Urinary bladder (tissue), 4 donors: ENCODE measurements at places on chromosomes 6 and 20. TPM values are rescaled to one million over a fixed set of nuclear protein-coding genes. Genes with fewer than 3 reads are reported as not detected.

Gene AP5S1
- polyA plus RNA-seq, result 9.2 TPM

Gene VSTM2L
- 1.6 TPM for polyA plus RNA-seq

Gene SMOC2
- 176 TPM for polyA plus RNA-seq

Gene KCNQ2
- polyA plus RNA-seq, result 0.14 TPM

Gene LHFPL5
- polyA plus RNA-seq, result not detected

Gene MROH8
- 1.8 TPM for polyA plus RNA-seq

Gene TAGAP
- 3.5 TPM for polyA plus RNA-seq

Gene CD40
- 21.3 TPM for polyA plus RNA-seq

Gene MICB
- polyA plus RNA-seq, result 1.6 TPM

Gene PAK5
- polyA plus RNA-seq, result 0.05 TPM

Gene CALHM4
- not detected for polyA plus RNA-seq

Gene C20orf141
- polyA plus RNA-seq, result not detected

Gene PRSS16
- 1.0 TPM for polyA plus RNA-seq

Gene GPANK1
- 20.9 TPM for polyA plus RNA-seq

Gene CFAP61
- polyA plus RNA-seq, result 0.35 TPM

Gene TCP11
- 0.15 TPM for polyA plus RNA-seq

Gene IGF2R
- 32.1 TPM for polyA plus RNA-seq

Gene KHDC1L
- not detected for polyA plus RNA-seq

Gene AVP
- not detected for polyA plus RNA-seq

Gene BTN1A1
- not detected for polyA plus RNA-seq

Gene HTR1E
- not detected for polyA plus RNA-seq

Gene SYNDIG1
- polyA plus RNA-seq, result 1.7 TPM

Gene JAG1
- 36.9 TPM for polyA plus RNA-seq

Gene BPIFB4
- polyA plus RNA-seq, result 0.06 TPM

Gene DTNBP1
- polyA plus RNA-seq, result 23.3 TPM

Gene LTA
- polyA plus RNA-seq, result 0.06 TPM

Gene CYP24A1
- 2.2 TPM for polyA plus RNA-seq
